ENCODE measurements at places on chromosomes 1 and 21.
A peak's percentile ranks its signal among the peaks of the same experiment; 100 is the strongest.

GRCh38 chr1:232249861-232250777 lies 379.8 kb downstream of the SIPA1L2 start:
- DNase-seq, result no peak

- DNase-seq, result no peak
Observed at GRCh38 chr1:12368646-12369045, 138.8 kb downstream of the VPS13D start.

DNA sequence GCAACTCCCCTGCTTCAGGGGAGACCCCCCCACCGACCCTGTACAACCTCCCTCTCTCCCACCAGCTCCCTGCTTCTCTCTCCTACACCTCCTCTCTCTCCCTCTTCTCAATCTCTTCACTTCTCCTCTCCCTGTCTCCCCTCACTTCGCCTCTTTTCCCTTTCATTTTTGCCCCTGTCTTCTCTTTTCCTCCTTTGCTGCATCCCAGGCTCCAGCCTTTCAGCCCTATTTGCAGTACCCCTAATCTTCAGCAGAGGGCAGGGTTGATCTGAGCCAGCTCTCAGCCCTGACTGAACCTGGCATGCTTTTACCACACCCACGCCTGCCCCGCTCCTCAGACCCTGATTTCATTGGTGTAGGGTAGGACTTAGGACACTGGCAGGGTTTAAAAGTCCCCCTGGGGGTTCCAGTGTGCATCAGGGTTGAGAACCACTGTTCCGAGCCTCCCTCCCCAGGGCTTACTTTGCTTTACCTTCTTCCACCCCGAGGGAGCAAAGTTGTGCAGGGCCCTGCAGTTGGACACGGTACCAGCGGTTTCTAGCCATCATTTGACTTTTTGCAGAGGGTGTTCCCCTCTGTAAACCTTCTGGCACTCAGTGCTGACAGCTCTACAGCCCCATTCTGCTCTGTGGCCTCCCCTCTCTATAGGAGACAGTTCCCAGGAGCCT lies 67.3 kb upstream of the CNTN2 start:
- peak; percentile 30 for DNase-seq

DNA sequence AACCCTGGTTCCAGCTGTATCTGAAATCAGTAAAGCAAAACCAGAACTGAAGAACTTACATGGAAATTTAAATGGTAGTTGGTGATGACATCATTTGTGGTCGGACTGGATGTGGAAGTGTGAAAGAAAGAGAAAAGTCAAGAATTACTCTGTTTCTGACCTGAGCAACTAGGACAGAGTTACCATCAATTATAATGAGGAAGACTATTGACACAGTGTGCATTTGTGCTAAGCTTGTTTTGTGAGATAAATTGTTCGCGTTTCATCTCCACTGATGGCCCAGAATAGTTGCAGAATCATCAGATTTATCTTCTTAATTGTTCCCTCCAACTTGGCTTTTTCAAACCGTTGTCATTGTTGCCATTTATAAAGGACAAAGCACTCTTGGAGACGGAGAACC lies 410.6 kb upstream of the DEPDC1 start:
- no peak for DNase-seq

DNA sequence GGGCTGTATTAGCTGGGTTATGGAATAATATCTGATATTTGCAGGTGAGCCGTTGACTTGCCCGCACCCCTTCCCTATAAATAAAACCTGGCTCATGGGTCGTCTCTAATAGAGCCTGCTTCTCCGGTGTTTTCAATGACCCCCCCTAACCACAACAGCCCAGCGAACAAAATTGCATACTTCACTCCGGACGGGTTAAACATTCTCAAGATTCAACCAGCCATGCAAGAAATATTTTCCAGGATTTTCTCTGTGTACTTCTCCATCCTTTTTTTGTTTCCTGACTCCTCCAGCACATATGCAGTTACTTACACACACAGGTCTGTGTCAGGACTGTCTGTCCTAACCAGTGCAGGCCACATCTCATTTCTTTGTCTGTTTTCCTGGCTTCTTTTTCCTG lies 267.7 kb downstream of the ZNF648 start:
- DNase-seq, result no peak

DNA sequence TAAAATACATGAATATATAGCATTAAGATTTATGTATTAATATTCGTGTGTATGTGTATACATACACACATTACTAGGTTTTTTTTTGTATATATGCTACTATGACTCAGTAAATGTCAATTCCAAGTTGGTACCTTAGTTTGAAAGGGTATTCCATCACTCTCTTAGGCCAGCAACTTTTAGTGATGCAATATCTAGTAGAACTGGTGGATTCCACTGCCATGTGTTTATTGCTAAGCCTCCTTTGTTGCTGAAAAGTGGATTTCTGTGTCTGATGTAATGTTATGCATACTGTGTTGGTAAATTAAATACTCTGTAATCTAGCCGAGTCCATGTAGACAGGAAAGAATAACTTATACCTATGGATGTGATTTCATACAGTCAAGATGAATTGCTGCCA lies 16.9 kb upstream of the COL11A1 start:
- no peak for DNase-seq
